ENCODE measurements at places on chromosomes 2 and 18.

GRCh38 chr18:23927821-23928746 lies 86.5 kb upstream of the TTC39C start:
- DNase-seq: no peak

- no peak for DNase-seq
These were observed 45.7 kb upstream of the STK17B start for GRCh38 chr2:196217116-196217515.

DNA sequence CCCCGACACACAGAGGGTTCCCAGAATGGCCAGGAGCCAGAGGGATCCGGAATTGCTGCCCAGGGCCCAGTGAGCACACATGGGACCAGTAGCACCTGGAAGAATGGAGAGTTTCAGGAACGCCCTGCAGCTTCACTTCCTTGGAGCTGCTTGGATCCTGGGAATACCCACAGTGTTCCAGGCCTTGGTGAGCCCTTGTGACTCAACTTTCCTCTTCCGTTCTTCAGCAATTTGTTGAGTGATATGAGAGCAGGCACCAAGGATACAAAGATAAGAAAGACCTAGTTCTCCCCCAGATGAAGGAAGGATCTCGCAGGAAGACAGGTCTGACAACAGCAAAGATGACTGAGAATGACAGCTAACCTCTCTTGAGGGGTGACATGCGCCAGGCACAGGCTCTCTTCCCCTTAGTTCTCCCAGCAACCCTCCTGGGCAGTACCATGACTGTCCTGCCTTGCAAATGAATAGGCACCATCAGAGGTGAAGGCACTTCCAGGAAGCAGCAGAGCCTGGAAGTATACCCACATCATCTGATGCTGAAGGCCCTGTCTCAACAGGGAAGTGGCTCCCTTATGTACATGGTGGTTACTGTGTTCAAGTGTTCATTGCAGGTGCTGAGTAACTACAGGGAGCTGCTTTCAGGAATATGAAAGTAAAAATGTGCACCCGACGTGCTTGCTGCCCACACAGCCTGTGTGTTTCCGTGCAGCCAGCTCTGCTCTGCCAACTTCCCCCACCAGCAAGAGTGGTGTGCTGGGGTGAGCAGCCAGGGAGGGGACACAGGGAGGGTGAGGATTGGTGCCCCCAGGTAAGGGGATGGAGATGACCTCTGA lies 116.2 kb downstream of the STPG4 start:
- DNase-seq: no peak

- DNase-seq: no peak
These were observed 636.9 kb downstream of the LRP1B start for GRCh38 chr2:141493936-141494335.
